ENCODE measurements at places on chromosomes 11 and 22.
A peak's percentile ranks its signal among the peaks of the same experiment; 100 is the strongest.

GRCh38 chr11:128904656-128905344, 13.6 kb downstream of the KCNJ5 start:
- no peak for DNase-seq

DNA sequence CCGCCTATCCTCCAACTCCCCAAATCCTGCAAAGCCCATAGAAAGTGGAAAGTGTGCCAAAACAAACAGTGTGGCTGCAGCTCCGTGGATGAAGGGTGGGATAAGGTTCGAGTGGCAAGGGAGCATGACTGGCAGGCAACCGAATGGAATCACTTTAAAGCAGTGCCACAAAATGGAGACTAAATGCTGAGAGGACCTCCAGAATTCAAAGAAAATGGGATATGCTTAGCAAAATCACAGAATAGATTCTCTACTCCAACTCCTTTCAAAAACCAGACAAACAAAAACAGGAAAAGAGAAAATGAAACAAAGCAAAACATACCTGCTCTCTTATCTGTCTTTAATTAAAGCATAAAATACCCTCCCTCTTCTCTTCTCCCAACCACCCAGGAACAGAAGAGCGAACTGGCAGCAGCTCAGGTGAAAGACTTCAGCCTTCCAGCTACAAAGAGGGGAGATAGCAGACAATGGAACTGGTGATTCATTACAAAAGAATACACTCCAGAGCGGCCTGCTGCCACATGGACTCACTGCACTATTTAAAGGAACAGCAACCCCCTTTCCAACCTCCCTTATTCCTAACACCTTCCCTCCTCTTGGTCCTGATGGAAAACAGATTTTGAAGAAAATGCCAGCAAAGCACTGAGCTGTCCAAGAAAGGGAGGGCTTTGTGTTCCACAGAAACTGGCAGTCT, 118.5 kb downstream of the APOL5 start:
- no peak for DNase-seq

DNA sequence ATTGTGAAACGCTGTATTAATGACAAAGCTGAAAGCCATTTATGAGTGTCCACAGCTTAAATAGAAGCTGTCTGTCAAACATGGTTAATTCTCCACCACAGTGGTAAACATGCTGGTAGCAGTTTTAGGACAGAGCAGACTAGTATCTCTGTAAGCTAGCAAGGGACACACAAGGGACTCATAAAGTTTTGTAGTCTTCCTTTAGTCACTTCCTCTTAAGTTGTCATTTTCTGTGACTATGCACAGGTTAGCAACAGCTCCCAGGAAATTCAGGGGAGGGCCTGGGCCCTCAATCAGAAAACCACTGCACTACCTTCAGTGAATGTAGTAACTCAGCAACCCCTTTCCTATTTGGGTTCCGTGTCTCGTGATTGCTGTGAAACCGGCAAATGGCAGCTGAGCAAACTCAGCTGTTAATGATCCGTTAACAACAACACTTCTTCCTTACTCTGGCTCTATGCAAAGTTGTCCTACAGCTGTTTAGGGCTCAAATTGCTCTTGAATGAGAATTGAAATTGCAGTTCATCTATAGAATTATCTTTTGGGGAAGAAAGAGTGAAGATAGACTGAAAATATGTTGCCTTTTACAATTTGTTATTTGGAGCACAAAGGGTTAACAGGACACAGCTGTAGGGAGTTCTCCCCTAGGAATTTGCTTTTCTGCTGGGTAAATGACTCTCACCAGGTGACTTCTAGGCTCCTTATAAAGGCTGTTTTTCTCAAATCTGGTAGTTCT, at the start of gene MMP26:
Gene MMP26, plus strand, starts transcription at position 731 of the 736 bp plus-strand sequence.
- DNase-seq, result no peak

GRCh38 chr11:75925785-75926164, 110.8 kb downstream of the UVRAG start:
- DNase-seq, result no peak

GRCh38 chr11:67532889-67533288, 9.6 kb upstream of the CABP2 start:
- DNase-seq, result no peak

DNA sequence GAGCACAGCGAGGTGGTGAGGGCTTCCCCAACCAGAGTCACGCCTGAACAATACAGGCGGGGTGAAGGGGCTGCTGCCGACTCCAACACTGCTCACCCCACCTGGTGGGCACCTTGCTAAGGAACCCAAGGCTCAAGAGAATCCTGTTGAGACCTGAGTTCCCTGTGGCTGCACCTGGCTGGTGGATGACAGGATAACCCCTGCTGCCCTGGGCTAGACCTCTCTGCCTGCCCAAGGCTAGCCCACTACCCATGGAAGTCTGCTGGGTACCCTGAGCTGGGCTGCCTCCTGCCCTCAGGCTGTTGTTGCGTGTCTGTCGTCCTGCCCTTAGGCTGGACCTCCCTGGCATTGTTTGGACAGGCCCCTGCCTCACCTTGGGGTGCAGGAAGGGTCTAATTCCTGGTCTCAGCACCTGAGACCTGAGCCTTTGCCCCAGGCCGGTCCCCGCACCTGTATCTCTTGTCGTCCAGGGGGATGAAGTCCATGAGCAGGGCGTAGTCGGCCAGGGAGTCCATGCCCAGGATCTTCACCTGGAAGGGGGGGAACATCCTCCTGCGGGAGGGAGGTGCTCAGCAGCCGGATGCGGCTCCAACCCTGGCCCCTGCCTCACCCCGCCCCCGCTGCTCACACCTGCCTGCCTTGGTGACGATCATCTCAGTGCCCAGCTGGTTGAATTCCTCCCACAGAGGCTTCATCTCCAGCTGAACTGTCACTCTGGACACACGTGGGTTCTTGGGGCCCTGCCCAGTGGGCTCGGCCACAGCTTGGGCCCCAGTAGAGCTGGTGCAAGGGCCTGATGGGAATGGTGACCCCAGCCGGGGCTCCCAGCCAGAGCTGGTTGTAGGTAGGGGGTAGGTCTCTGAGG, 4.9 kb upstream of the NUDT8 start:
- no peak for DNase-seq

GRCh38 chr11:2929950-2930703, 907 bp upstream of the PHLDA2 start:
- no peak for DNase-seq

- DNase-seq, result no peak
Observed at GRCh38 chr11:71267807-71268421, 15.5 kb upstream of the SHANK2 start.

DNA sequence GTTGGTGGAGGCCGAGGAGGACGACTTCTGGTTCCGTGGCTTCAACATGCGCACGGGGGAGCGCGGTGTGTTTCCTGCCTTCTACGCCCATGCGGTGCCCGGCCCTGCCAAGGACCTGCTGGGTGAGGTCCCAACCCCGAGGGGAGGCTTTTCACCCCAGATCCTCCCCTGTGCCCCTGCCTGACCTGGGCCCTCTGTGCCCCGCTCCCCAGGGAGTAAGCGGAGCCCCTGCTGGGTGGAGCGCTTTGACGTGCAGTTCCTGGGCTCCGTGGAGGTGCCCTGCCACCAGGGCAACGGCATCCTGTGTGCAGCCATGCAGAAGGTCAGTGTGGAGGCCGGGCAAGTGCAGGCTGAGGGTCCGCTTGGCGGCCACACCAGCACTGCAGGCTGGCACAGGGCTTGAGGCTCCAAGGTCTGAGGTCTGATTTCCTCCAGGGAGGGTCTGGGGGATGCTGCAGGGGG, 5.1 kb downstream of the MAPK8IP2 start:
- no peak for DNase-seq

GRCh38 chr11:116403794-116404461, 368.9 kb downstream of the BUD13 start:
- no peak for DNase-seq

GRCh38 chr22:42711895-42712837, 8.5 kb downstream of the A4GALT start:
- DNase-seq, result no peak

- DNase-seq, result no peak
Observed at GRCh38 chr11:34613552-34614056, 7.3 kb upstream of the EHF start.

GRCh38 chr11:61994981-61995380, 27.5 kb upstream of the FTH1 start:
- no peak for DNase-seq

GRCh38 chr11:75626889-75627529, 41.8 kb downstream of the MAP6 start:
- DNase-seq, result no peak

- no peak for DNase-seq
Observed at GRCh38 chr11:117551761-117552343, 224.2 kb downstream of the CEP164 start.

DNA sequence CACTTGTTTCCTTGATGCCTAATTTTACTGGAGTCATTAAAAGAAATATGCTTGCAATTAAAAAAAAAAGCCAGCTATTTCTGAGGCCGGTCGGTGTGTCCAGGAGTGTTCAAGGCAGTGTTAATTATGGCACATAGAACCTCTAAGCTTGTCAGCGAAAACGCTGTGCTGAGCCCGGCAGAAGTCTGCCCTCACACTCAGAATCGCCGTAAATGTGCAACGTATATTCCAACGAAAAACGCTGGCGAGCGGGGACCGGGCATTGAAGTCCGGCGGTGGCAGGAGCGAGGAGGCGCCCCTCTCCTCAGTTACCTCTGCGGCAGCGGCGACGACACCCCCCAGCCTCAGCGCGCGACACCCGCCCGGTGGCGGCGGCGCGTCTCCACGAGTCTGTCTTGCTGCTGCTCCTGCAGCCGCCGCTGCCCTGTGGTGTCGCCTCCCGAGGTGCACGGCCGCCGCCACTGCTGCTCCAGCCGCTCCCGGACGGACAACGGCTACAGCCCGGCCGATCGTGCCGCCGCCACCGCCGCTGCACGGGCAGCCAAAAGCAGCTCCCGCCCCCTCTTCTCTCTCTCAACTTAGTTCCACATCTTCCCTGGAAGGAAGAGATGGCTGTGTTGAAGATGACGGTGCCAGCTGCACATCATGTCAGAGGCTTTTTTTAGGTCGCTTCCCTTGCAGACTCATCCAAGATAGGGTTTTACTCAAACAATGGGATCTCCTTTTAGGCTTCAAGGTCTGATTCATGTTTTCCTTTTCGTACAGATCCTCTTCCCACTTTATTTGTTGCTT, 56.0 kb downstream of the JAM3 start:
- peak; percentile 54 for DNase-seq

DNA sequence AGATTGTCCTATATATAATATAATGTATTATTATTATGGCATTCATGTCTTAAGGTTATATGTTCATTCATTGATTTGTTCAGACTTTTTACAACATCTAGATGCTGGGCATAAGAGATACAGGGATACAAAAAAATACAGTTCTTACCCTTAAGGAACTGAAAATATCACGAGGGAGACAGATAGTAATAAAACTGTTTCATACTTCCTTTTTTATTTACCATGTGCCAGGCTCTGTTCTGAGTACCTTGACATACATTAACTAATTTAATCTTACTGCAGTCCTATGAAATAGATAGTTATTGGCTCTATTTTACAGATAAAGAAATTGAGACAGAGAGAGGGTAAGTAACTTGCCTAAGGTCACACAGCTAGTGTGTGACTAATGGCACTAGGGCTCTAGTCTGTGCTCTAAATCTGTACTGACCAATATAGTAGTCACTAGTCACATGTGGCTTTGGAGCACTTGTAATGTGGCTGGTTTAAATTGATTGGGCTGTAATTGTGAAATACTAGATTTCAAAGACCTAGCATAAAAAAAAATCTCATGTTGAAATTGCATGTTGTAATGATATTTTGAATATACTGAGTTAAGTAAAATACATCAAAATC, 21.3 kb downstream of the TRIM44 start:
- no peak for DNase-seq

- no peak for DNase-seq
Observed at GRCh38 chr11:113764527-113765219, 8.8 kb downstream of the ZW10 start.

DNA sequence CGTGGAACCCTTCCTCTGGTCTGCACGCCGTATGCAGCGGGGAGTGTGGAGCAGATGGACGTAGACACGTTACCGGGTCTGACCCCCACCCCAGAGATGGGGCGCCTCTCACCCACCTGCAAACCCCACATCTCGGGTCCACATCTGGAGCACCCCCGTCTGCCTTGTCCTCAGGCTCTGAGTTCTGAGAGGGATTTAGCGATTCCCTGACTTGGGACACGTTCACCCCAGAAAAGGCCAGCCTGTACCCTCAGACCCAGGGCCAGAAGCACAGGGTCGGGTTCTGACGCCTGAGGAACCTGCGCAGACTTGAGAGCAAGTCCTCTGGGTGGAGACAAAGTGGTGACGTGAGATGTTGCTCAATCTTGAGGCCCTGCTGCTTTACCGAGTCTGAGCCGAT, 1138.5 kb downstream of the BRD1 start:
- DNase-seq, result no peak

- no peak for DNase-seq
Observed at GRCh38 chr22:42179616-42180015, 49.0 kb upstream of the CYP2D6 start.

DNA sequence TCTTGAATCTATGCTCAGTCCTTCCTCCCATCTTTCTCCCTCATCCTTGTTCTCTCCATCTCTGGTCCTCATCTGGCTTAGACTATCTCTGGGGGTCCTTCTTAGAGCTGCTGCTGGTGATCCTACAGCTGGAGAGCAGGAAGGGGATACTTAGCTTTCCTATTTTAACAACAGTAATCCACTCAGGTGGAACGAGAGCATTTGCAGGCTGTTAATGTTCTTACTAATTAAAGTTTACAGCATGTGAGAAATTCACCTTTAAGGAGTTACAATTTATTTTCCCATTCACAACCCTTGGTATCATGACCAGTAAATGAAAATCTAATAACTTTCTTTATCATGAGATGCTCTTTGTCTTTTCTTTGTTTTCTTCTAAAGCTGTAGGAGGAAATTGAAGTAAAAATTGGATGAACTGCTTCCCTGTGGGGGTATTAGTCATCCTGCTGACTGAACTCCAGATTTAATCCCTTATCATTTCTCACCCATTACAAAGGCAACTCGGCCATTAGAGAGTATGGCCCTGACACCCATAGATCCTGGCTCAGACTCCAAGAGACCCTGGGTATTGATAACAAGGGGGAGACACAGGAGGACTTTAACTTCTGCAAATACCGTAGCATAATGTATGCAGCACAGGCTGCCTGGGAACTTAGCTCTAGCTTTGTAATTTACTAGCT, 37.6 kb upstream of the MTNR1B start:
- no peak for DNase-seq

DNA sequence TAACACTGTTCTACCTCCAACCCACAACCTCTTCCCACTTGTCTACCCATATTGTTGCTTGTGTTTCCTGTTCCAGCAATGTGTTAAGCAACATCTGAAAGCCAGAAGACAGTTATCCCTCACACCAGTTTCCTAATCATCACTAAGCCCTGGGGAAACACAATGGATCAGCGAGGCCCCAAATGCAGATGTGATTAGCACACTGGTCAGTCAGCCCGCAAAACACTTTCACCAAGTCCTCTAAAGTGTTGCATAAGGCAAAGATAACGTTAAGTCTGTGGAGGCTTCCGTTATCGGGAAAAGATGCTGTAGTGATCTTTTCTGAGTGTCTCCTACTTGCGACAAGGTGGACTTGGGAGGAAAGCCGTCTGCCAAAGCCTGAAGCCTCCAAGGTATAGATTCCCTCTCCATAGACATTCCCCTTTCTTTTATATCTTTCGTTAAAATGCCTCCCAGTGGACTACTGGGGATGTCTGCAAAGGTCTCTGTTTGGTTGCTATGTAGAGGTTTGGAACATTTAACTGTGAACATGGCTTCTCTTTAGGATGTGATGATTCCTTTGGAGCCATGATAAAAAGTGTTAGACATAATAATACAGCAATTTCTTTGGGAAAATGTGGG, at the start of gene MS4A3:
Gene MS4A3, plus strand, starts transcription at position 317 of the 621 bp plus-strand sequence. CDS start 4,496 bp downstream, outside the sequence.
- no peak for DNase-seq

GRCh38 chr11:64924910-64925284, 408 bp downstream of the PPP2R5B start:
- no peak for DNase-seq

GRCh38 chr11:126608658-126609057, 253.2 kb downstream of the ST3GAL4 start:
- no peak for DNase-seq

- no peak for DNase-seq
Observed at GRCh38 chr11:121441521-121441920, 10.6 kb upstream of the SORL1 start.

Measured in hypothalamus (tissue), 51 donors.